GM12878 (cell line): ENCODE measurements at places on chromosomes 3 and 15. TPM values are rescaled to one million over a fixed set of nuclear protein-coding genes. Genes with fewer than 3 reads are reported as not detected.

Gene DZIP1L
- polyA plus RNA-seq: not detected in 2 replicates

Gene RPSA
- polyA plus RNA-seq: 1,006 and 1,012 TPM in 2 replicates

DNA sequence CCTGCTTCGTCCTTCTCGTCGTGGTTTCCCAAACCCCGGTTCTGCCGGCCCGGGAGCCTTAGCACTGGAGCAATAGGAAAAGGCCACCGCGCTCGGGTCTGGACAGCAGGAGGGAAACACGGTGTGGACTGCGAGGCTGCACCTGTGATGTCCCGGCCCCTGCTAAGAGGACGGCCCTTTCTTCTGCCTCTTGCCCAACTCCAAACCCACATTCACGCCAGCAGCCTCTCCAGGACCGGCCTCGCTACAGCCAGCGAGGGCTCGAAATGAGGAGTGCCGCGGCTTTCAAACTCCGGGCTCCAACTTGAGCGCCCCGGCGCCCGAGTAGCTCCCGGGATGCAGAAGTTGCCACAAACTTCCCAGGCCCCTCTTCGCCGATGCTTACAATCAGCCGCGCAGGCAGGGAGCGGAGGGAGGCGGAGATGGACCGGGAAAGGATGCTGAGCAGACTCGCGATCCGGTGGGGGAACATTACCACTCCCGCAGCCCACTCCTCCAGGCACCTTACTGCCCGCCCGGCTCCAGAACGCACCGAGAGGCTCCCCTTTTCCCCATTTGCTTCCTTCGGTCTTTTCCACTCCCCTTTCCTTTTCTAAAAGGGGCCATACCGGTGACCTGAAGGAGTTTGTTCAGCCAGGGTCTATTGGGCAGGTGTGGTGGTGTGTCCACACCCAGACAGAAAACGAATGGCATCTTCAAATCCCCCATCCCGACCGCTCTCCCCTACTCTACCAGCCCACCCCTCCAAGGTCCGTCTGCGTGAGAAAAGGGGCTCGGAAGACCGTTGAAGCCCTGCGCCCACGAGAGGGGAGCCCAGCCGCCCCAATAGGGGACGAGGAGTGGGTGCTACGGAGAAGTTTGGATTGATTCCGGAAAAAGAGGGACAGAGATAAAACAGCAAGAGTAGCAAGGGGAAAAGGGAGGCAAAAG is 18.8 kb upstream of the SATB1 start:
- DNase-seq: no peak

- DNase-seq: no peak
Measured at GRCh38 chr15:70314688-70315087, 217.0 kb upstream of the TLE3 start.

Gene ITIH1
- not detected in 2 replicates for polyA plus RNA-seq

- no peak for DNase-seq
Measured at GRCh38 chr3:170721563-170721962, 135.7 kb upstream of the SLC7A14 start.

- no peak for DNase-seq
Measured at GRCh38 chr3:32097768-32098167, 8.7 kb upstream of the GPD1L start.

GRCh38 chr15:42711746-42712145 is 25.2 kb downstream of the CDAN1 start:
- DNase-seq: no peak

DNA sequence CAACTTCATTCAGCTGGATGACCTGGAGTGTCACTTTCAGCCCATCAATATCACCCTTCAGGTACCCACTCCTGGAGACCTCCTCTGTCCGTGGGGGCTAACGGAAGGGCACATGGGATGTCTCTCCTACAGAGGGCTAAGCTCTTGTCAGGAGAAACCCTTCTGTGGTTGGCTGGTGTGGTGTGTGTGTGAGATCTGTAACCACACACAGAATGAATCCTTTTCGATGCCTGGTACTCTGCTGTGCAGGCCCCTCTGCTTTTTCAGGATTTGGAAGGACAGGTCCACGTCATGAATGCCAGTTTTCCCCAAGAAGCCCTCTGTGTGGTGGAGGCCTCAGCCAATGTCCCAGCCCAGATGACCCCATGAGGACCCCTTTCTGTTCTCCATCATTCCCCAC is 117.7 kb upstream of the CTDSPL start:
- no peak for DNase-seq

Gene UBL7
- polyA plus RNA-seq: 123 and 138 TPM in 2 replicates

DNA sequence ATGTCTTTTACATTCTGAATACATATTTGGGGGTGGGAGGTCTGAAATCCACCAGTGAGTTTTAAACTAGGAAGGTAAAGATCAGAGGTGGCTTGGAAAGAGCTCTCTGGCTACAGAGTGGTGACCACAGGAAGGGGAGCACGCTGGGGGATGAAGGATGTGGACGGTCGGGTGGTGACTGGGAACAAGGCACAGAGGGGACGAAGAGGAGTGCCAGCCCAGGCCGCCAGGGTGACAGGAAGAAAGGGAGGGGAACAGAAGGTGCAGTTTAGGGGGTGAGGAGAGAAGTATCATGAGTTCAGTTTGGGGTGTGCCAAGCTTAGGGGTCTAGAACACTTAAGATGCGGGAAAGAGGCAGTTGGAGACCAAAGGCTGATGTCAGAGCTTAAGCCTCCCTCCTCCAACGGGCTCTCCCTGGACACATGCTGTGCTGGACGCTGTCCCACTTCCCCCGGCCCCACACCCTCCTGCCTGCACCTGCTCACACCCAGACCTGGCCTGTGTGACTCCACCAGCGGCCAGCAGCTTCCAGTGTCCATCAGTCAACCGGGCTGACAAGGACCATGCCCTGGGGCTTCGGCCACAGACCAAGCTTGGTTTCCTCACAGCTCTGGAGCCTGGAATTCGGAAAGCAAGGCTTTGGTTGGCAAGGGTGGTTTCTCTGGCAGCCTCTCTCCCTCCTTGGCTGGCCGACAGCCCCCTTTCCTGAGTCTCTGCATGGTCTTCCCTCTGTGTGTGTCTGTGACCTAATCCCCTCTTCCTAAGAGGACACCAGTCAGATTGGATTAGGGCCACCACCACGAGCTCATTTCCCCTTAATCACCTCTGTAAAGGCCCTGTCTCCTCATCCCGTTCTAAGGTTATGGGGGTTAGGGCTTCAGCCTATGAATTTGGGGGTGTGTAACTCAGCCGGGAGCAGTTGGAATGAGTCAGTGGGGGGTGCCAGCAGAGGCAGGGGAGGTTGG is 120.4 kb upstream of the IQSEC1 start:
- no peak for DNase-seq

DNA sequence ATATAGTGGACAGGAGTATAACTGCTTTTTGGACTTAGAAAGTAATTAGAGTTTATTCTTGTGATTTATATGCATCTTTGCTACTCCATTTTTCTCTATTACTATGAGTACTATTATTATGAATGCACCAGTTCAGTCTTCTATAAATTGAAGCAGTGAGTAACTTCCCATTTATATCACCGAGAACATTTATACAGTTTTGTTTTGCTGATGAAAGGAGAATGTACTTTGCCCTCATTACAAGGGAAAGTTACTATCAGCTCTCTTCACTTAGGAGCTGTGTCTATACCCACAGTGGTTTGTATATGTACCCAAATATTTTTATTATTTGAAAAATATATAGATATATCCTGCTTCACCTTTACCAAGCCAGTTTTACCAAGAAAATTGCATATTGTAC is 5.7 kb downstream of the KBTBD12 start:
- DNase-seq: no peak

DNA sequence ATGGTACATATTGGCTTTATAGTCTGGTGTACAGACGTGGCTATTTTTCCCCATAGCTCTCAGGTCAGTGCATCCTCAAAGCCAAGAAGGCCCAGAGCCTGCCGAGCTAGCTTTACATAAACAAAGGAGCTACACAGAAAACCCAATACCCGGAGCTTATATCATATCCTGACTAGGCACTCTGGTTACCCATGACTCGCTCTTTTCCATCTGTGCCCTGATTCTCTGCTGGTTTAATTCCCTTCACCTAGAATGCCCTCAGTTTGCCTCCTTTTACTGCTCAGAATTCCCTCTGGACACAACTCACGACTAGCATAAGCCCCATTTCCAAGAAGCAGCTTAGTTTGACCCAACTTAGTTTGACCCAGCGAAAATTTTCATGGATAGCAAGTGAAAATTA is 110.8 kb downstream of the TIGIT start:
- no peak for DNase-seq

DNA sequence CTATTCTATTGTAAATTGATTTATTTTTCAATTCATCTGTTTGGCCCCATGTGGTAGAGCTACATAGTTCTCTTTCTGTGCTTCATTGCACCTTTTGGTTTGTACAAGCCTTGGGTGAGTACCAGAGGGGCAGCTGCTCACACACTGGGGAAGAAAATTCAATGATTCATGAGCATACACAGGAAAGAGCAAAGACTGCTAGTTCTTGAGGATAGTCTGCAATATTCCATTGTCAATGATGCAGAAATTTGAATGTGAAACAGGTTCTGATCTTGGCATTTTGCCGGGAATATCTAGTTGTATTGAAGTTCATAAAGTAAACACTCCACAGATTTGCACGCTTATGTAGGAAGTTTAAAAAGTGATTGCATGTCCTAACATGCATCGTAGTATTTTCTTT is 304.6 kb downstream of the NAALADL2 start:
- DNase-seq: no peak

Gene DCP1A
- 32.9 and 33.1 TPM in 2 replicates for polyA plus RNA-seq

Gene TASOR
- 30.9 and 33.0 TPM in 2 replicates for polyA plus RNA-seq

Gene GPR15
- polyA plus RNA-seq: 150 TPM in 2 replicates

Gene CIDEC
- not detected in 2 replicates for polyA plus RNA-seq

- DNase-seq: no peak
Measured at GRCh38 chr3:30342318-30343060, 263.9 kb upstream of the TGFBR2 start.

DNA sequence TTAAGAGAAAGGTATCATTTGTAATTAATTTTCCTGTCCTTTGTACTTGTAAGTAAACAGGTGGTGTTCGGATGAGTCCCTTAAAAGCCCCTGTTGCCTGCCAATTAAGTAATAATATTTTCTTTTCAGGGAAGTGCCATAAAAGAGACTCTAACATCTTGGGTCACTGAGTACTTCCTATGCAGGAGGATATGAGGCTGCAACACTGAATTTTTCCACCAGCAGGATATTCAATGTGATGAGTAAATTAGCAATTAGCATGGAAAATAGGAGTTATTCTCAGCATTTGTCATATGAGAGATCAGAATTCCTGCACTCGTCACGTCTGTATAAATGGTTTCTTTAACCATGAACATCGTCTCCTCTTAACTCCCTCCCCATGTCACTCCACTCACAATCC is 45.4 kb downstream of the WWTR1 start:
- no peak for DNase-seq

Gene ZNF385D
- not detected in 2 replicates for polyA plus RNA-seq

- DNase-seq: peak; percentile 89
Measured at GRCh38 chr3:49856181-49857005, at the start of gene TRAIP. Gene TRAIP (minus strand): TSS chr3:49856564. CDS start chr3:49856453, 111 bp downstream.

GRCh38 chr3:116630494-116630893 is 79.1 kb upstream of the TUSC7 start:
- DNase-seq: no peak

GRCh38 chr3:64667887-64668581 is 19.8 kb downstream of the ADAMTS9 start:
- no peak for DNase-seq

Gene DNAH12
- polyA plus RNA-seq: 0.07 TPM in 1 of 2 replicates, not detected in the other

DNA sequence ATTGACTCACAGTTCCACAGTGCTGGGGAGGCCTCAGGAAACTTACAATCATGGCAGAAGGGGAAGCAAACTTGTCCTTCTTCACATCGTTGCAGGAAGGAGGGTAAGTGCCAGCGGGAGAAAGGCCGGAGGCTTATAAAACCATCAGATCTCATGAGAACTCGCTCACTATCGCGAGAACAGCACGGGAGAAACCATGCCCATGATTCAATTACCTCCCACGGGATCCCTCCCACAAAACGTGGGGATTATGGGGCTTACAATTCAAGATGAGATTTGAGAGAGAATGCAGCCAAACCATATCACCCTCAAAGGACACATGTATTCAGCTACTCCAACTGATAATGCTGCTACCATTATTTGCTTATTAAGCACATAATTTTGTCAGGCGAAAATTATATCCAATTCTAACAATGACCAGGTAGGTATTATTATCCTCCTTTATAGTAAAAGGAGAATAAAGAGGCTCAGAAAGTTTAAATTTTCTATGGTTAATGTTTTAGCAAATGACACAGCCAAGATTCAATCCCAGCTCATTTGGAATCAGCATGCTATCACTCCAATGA is 327.2 kb upstream of the CDIN1 start:
- DNase-seq: no peak

- peak; percentile 77 for DNase-seq
Measured at GRCh38 chr3:23829242-23829934, 23.6 kb downstream of the UBE2E1 start.

DNA sequence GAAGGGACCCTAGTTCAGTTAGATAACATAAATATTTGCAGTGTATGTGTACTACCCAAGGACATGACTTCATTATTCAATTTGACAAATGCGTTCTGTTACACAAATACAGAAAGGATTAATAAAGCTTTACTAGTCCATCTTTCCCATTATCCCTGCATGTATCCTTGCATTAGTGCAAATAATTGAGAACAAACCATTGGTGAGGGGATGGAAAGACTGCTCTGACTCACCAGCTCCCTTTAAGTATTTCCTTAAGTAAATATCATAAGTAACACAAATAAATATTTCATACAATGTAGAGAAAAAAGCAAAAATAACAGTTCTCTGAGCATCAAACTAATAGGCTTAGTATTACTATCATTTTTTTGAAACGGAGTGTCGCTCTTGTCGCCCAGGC is 1.9 kb upstream of the GPD1L start:
- DNase-seq: no peak

Gene MOBP
- polyA plus RNA-seq: not detected in 2 replicates

Gene FANCD2OS
- 0.42 TPM in 1 of 2 replicates, not detected in the other for polyA plus RNA-seq

GRCh38 chr3:109116031-109116430 is 1.9 kb downstream of the MORC1 start:
- no peak for DNase-seq

Gene EPHB3
- polyA plus RNA-seq: 0.09 and 0.19 TPM in 2 replicates

Gene RRP9
- 83.1 and 84.7 TPM in 2 replicates for polyA plus RNA-seq

Gene ADGRG7
- polyA plus RNA-seq: not detected in 2 replicates

DNA sequence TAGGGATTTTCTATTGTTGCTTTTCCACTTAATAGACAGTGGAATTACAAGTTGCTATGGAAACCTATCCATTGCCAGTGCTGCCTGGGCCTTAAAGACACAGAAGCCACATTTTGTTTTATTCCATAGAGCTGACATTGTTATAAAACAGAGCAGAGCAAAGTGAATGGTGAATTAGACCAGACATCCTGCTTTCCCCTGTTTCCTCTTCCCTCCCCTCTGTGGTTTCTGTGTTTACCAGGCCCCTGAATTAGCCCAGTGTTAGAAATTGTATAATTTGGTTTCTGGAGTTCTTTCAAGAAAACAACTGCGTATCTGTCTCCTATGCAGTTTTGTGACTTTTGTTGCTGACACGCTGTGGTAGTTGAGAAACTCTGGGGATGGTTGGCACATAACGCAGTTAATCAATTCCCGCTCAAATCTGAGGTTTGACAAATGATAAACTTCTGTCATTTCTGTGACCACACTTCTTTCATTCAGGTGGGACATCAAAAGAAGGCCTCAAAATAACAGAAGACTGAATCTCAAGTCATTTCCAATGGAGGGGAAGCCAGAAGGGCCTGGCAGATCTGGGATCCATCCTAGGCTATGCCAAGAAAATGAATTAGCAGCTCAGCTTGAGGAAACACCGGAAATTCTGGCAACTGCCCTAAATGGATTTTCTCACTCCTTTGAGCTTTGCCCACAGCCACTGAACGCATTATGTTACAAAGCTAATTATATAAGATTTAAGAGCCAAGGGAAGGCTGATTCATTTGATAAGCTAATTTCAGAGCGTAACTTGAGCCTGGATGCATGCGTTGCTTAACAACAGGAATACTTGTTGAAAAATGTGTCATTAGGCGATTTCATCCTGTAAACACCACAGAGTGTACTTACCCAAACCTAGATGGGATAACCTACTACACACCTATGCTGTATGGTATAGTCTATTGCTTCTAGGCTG is 46.9 kb downstream of the NR1D2 start:
- DNase-seq: no peak
